ENCODE measurements at places on chromosomes 7 and 10. TPM values are rescaled to one million over a fixed set of nuclear protein-coding genes. Genes with fewer than 3 reads are reported as not detected.

Gene ACSM6
- total RNA-seq: not detected

Gene OR2A7
- 1.1 TPM for total RNA-seq

Gene ANXA8
- 2.8 TPM for total RNA-seq

Gene ODAD2
- 2.3 TPM for total RNA-seq

Gene CRPPA
- 0.65 TPM for total RNA-seq

Gene ZKSCAN5
- 5.4 TPM for total RNA-seq

Gene GPNMB
- 1.1 TPM for total RNA-seq

Gene PDE6C
- total RNA-seq: not detected

Gene CDHR3
- 1.1 TPM for total RNA-seq

Gene PRR15
- 11.7 TPM for total RNA-seq

Gene WDR37
- 14.2 TPM for total RNA-seq

Gene WEE2
- not detected for total RNA-seq

Gene ATP6V0A4
- 0.13 TPM for total RNA-seq

Gene RTKN2
- 5.5 TPM for total RNA-seq

Gene PLAU
- 122 TPM for total RNA-seq

Gene SPDYE18
- total RNA-seq: not detected

Gene PRLHR
- total RNA-seq: not detected

Gene TMEM139
- total RNA-seq: 30.2 TPM

Gene GPRIN2
- 13.3 TPM for total RNA-seq

Gene MBL2
- not detected for total RNA-seq

Gene CRTAC1
- 0.65 TPM for total RNA-seq

Gene TAS2R5
- 1.1 TPM for total RNA-seq

Gene MAT1A
- not detected for total RNA-seq

Gene SPDYE16
- not detected for total RNA-seq

Gene GOLGA7B
- total RNA-seq: under 0.01 TPM

Gene RADIL
- 0.63 TPM for total RNA-seq

Gene AGAP9
- 0.63 TPM for total RNA-seq

Gene KCP
- total RNA-seq: 0.98 TPM

Gene TRPV5
- total RNA-seq: not detected

Gene OR6B1
- total RNA-seq: not detected

Gene ARHGEF35
- 1.5 TPM for total RNA-seq

Gene SFRP4
- 27.4 TPM for total RNA-seq

Gene MYPN
- total RNA-seq: 0.49 TPM

Gene KIAA1217
- 21.9 TPM for total RNA-seq

Gene OR2A2
- total RNA-seq: not detected

Gene C10orf53
- not detected for total RNA-seq

Gene INMT
- total RNA-seq: not detected

Gene ICA1
- 3.3 TPM for total RNA-seq

Gene OIT3
- total RNA-seq: not detected

Gene LRRC4
- total RNA-seq: 1.0 TPM

Gene HOXA2
- total RNA-seq: 2.4 TPM

Gene FBXO24
- 0.89 TPM for total RNA-seq

Gene FAM221A
- 3.3 TPM for total RNA-seq

Gene LBX1
- not detected for total RNA-seq

Gene AKR1C8
- not detected for total RNA-seq

Gene TAS2R41
- not detected for total RNA-seq

Gene ACTL6B
- not detected for total RNA-seq

Gene TRIM73
- 0.89 TPM for total RNA-seq

Gene UBTD1
- 45.5 TPM for total RNA-seq

Gene INSYN2A
- 0.33 TPM for total RNA-seq

Gene CABCOCO1
- 1.5 TPM for total RNA-seq

Gene ASB10
- total RNA-seq: not detected

Gene HOXA9
- 87.0 TPM for total RNA-seq

Gene LIPF
- total RNA-seq: not detected

Gene SP8
- not detected for total RNA-seq

Gene SMO
- total RNA-seq: 21.0 TPM

Gene TFPI2
- total RNA-seq: 15.0 TPM

Gene RPEL1
- not detected for total RNA-seq
